Keratinocyte (primary cell): ENCODE measurements at places on chromosomes 16 and 17.

DNA sequence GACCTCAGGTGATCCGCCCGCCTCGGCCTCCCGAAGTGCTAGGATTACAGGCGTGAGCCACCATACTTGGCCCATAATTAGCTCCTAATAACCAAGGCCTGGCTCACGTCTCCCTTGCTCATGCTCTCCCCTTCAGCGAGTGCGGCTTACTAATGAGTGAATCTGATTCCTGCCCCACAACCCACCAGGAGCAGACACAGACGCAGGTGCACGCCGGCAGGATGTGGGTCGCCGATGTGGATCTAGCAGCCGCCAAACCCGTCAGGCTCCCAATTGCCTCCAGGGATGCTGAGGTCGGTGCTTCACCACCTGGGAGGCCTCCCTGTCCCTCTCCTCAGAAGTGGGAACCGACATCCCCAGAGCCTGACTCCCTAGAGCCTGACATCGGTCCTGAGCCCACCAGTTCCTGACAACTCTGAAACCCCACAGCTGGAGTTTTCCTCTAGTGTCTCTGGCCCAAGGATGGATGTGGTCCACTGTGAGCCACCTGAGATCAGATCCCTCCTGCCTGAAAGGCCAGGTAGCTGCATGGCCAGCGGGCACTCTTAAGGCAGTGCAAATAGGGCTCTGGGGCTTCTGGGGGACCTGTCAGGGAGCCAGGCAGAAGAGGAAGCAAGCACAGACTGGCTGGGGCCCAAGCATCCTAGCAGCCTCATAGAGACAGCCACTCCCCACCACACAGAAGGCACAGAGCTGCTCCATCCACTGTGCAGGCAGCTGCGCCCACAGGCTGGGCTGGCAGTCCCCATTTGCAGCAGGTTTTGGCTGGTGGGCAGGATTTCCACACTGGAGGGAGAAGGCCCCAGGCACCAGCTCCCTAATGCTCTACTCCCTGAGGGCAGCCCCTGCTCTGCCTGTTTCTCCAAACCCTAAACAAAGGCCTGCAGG lies 10.8 kb downstream of the EXOC7 start:
- no peak for DNase-seq

DNA sequence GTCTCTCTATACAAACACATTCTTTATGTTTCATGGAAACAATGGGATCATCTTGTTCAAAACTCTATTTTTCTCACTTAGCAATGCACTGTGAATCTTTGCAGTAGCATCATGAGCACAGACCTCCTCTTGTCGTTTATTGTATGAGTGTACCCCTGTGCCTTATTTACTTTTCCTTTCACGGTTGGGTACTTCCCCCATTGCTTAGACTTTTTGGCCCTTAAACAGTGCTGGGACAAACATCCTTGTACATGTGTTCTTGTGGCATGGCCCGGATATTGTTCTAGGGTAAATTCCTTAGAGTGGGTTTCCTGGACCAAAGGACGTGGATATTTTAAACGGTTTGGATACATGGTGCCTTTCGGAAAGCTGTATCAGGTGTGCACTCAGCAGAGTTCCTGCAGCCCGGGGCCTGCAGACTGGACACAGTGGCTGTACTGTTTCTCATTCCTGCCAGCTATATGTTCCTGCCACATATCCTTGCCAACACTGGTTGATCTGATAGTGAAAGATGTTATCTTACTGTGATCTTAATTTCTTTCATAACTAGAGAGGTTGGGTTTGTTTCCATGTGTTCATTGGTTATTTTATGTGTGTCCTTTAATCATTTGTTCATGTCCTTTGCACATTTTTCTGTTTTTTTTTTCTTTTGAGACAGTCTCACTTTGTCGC lies 111.1 kb downstream of the OR1D5 start:
- no peak for DNase-seq

GRCh38 chr17:46163929-46164594 lies 29.2 kb downstream of the KANSL1 start:
- no peak for DNase-seq

GRCh38 chr17:76682296-76682695 lies 28.5 kb downstream of the MXRA7 start:
- no peak for DNase-seq

- no peak for DNase-seq
Measured at GRCh38 chr17:65039336-65039988, 17.1 kb downstream of the GNA13 start.

DNA sequence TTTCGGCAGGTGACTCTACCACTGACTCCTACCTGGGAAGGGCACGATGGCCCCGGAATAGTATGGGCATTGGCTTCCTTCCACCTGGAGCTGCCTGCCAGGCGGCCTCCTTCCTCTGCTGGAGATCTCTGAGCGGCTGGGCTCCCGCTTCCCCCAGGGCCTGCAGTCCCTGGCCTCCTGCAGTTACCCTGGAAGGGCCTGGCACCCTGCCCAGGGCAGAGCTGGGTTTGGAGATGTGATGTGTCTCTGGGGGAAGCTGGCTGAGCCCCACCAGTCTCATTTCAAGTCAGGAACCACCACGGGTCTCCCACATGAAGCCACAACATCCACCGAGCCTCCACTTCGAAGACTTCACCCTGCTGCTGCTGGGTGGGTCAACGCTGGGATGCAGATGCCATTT lies 97.9 kb downstream of the IRF8 start:
- no peak for DNase-seq

DNA sequence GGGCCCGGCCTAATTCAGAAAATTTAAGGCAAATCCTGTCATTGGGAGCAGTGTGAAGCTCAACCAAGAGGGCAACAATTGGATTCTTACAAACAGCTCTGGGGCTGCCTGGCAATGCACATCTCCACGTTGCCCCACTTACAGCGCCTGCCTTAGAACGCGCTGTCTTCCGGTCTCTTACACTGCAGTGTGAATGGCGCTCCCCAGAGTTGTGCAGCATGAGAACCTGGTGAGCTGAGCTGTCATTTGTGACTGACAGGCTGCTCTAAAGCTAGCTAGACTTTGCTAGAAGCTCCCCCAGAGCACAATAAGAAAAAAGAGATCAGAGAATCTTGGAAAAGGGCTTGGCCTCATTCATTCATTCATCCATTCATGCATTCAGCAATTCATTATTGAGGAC lies 64.5 kb upstream of the PLCG2 start:
- DNase-seq: no peak

DNA sequence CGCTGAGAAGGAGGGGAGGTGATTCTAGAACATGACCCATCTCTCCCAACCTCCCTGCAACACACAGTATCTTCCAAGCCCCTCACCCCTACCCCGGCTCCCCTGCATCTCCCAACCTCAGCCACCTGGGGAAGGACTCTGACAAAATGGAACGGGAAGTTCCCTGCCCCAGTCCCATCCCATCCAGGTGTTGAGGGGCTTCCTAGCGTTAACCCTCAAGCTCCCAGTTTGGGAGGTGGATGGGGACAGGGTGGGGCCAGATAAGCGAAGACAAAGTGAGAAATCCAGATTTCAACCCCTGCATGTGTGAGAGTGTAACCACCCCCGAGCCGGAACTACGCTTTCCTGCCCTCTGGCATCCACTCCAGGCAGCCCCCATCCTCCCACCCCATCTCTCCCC lies 1.8 kb downstream of the ZSCAN10 start:
- DNase-seq: no peak

DNA sequence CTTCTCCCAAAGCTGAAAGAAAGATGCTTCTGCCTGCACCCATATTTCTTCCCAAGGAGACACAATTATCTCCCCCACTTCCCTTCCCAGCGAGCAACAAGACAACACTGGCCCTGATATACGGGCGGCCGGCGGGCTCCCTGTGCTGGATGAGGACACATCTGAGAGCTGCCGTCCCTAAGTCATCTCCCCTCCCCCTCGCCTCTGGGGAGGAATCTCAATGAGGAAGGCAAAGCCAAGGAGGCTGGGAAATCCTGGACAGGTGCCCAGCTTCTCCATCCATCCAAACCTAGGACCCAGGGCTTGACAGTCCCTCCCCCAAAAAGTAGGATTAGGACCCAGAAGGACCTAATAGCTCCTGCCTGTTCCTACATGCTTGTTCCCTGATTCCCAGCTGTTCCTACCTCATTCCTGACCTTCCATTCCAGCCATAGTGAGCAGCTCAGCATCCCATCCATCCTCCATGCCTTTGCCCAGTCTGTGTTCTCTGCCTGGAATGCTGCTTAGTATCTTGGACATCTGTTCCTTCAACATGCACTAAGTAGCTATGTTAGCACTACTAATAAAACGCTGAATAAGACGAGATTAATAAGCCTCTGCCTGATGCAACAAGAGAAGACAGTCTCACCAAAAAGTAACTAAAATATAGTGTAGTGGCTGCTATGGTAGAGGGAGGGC lies 167.9 kb downstream of the CCT6B start:
- DNase-seq: no peak

DNA sequence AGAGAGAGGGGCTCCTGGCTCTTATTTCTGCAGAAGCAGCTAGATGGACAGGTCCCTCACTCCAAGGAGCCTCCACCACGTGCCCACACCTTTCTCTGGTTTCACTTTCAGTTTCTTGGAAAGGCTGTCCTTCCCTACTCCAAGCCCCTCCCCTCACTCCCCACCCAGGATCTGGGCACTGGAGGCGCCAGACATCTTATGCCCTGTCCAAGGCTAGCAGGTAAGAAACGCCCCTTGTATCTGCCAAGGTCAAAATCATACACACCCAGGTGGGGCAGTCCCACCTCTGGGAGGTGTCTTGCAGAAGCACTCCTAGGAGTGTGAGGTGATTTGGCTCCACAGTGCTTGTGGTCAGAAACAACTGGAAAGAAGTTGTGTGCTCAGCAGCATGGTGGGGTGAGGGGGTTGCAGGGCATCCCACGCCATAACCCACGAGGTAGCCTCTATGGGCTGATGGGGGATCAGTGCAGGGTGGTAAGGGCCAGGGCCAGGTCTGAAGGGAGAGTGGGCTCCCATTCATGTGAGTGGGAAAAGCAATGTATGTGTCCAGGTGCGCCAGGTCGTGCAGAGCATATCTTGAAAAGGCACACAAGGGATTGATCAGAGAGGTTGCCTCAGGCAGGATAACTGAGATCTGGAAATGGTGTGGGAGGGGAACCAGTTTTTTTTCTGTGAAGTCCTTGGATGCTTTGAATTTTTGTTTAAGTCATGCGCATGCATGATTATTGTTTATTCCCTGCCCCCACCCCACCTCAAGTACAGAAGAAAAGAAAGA lies 31.8 kb upstream of the PRM1 start:
- DNase-seq: no peak

DNA sequence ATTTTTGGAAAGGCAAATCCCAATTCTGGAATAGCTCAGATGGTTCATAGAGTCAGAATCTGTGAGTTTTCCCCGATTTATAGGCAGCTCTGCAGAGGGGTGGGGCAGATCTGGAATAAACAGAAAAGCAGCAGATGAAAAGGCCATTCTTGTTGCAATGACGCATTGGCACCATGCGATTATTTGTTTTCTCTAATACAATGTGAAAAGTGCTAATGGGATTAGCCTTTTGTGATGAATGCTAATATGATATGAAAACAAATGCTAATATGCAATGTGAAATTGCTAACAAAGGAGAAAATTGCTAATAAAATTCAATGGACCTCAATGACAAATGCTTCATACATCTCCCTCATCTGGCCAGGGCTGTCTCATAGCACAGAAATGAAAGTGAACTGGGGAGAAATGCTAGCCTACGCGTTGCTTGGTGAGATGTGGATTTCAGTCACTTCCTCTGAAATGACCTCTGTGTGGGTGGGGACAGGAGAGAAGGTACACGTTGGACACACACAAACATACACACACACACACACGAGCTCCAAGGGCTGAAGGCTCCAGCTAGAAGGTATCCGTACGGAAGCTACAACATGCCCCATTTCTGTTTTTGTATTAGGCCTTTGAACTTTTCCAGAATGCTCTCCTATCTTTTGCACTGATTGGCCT lies 394.5 kb downstream of the XYLT1 start:
- no peak for DNase-seq

GRCh38 chr17:40062329-40063186 lies at the start of gene THRA:
TSS of gene THRA (plus strand) at chr17:40062965. CDS start at chr17:40074489, 11,524 bp downstream.
- no peak for DNase-seq

DNA sequence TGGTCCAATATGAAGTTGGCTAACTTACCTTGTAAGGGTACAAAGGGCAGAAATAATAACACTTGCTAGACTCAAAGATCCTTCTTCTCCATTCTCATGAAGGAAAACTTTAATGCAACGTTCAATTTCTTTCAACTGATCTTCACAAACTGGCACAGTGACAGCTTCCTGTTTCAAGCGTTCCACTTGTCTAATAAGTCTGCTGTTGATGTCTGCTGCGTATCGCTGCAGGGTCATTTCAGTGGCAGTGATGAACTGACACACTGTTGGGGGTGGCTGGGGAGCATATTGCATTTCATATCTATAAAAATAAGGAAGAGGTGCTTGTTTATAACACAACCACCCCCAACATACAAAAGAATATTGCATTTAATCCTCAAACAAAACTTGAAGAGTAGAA lies 33.5 kb upstream of the ARL6IP1 start:
- DNase-seq: no peak

GRCh38 chr17:19021622-19022083 lies 17.1 kb upstream of the FAM83G start:
- DNase-seq: no peak

DNA sequence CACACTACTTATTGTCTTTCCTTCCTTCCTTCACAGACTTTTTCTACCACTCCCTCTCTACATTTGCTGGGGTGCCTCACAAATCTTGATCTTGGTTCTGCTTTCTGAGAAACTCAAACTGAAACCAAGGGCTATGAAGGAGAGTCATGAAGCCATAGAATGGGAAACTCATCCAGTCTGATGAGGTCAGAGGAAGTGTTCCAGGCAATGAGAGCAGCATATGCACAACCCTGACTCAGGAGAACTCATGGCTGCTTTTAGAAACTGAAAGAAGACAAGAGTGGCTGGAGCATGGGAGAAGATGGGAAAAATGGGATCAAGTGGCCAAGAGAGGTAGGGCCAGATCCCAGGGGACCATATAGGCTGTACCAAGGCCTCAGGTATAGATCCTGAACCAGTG lies 130.0 kb upstream of the TOX3 start:
- DNase-seq: no peak

GRCh38 chr16:11452298-11452697 lies 107.0 kb downstream of the RMI2 start:
- no peak for DNase-seq

- peak; percentile 28 for DNase-seq
Measured at GRCh38 chr17:29412780-29413565, 22.8 kb downstream of the TAOK1 start.

GRCh38 chr17:62599964-62600657 lies 27.4 kb upstream of the MRC2 start:
- DNase-seq: no peak

- DNase-seq: no peak
Measured at GRCh38 chr16:86819533-86819892, 241.2 kb downstream of the FOXL1 start.

GRCh38 chr16:48212033-48212432 lies 32.1 kb upstream of the LONP2 start:
- no peak for DNase-seq

- peak; percentile 15 for DNase-seq
Measured at GRCh38 chr16:87608400-87608985, 6.2 kb downstream of the JPH3 start.
